ENCODE measurements at places on chromosomes 12 and 14.
A peak's percentile ranks its signal among the peaks of the same experiment; 100 is the strongest.

- DNase-seq = no peak
Observed at GRCh38 chr14:95984206-95984605, 55.0 kb upstream of the C14orf132 start.

GRCh38 chr14:29419736-29420135, 507.9 kb downstream of the PRKD1 start:
- DNase-seq = no peak

- DNase-seq = no peak
Observed at GRCh38 chr12:41510470-41510869, 322.4 kb downstream of the PDZRN4 start.

- no peak for DNase-seq
Observed at GRCh38 chr12:52210925-52211650, 19.3 kb upstream of the KRT80 start.

DNA sequence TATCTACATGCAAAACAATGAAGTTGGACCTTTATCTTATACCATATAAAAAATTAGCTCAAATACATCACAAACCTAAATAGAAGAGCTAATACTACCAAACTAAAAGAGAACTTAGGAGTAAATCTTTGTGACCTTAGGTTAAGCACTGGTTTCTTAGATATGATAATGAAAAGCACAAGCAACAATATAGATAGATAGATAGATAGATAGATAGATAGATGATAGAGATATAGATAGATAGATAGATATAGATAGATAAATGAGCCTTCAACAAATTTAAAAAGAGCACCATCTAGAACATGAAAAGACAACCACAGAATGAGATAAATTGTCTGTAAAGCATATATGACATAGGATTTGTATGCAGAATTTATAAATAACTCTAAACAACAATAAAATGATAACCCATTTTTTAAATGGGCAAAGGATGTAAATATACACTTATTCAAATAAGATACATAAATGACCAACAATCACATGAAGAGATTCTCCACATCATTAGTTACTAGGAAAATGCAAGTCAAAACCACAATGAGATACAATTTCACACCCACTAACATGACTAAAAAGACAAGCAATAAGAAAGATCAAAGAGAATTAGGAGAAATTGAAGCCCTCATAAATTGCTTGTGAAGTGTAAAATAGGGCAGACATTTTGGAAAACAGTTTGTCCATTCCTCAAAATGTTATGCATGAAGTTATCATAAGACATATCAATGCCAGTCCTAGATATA, 293.7 kb downstream of the BTG1 start:
- DNase-seq = peak; percentile 57

- no peak for DNase-seq
Observed at GRCh38 chr12:104339663-104340062, 36.1 kb downstream of the EID3 start.

- DNase-seq = no peak
Observed at GRCh38 chr12:5904441-5904840, 40.6 kb downstream of the ANO2 start.

GRCh38 chr14:92513966-92514843, 624 bp downstream of the RIN3 start:
- peak; percentile 47 for DNase-seq

DNA sequence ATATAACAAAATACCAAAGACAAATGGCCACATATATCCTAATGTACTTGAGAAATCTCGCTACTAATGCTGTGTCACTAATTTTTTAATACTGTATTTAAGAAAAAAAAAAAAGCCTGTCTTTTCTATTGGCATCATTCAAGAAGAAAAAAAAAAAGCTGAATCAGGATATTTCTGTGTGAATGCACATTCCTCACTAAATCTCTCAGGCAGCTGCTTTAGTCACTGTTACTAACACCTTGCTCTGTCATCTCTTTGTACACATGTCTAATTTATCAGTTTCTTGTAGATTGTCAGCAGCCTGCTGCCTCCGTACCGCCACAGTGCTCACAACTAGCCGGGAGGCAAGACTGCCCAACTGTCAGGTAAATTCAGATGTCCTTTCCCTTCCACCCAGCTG, 32.0 kb upstream of the FGD4 start:
- no peak for DNase-seq

- DNase-seq = peak; percentile 50
Observed at GRCh38 chr12:94133964-94134795, 14.2 kb upstream of the PLXNC1 start.

- no peak for DNase-seq
Observed at GRCh38 chr14:73567358-73567757, 1.7 kb upstream of the ACOT2 start.

- no peak for DNase-seq
Observed at GRCh38 chr12:123954647-123955350, 17.8 kb downstream of the CCDC92 start.

GRCh38 chr12:14959916-14960496, 1.4 kb downstream of the ARHGDIB start:
- no peak for DNase-seq

- DNase-seq = no peak
Observed at GRCh38 chr14:93059260-93059659, 56.5 kb downstream of the ITPK1 start.

DNA sequence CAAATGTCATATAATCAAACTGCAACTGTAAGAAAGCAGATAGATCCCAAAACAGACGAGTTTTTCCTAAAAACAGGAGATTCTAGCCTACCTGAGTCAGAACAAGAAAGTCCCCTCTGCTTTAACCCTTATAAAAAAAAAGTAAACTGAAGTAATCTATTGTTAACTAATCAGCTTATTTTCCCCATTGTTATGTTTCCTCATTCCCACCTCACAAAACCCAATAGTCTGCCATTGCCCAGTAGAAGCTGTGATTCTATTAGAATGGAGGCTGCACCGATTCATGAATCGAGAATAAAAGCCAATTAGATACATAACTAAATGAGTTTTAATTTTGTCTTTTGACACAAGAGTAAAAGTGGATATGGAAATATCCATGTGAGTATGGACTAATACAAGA, 115.4 kb downstream of the MED13L start:
- DNase-seq = no peak

- DNase-seq = no peak
Observed at GRCh38 chr12:123836292-123836691, 74.2 kb downstream of the DNAH10 start.

GRCh38 chr12:106019144-106019543, 119.6 kb downstream of the NUAK1 start:
- DNase-seq = no peak

DNA sequence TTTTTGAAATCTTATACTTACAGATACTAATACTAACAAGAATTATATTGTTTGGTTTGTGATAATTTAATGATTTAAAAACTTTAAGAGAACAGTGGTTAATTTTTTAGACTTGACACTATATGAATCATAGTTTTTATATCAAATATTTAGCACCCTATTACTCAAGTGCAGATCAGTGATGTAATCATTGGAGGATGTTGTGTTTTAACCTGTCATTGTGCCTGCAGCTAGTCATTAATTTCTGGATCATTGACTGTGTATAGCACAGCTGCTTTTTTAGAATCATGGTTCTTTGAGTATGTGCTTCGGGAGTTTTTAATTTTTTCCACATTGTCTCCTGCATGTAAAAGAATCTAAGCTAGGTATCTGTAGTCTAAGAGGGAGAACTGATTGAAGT, 17.3 kb downstream of the ARID4A start:
- DNase-seq = no peak

DNA sequence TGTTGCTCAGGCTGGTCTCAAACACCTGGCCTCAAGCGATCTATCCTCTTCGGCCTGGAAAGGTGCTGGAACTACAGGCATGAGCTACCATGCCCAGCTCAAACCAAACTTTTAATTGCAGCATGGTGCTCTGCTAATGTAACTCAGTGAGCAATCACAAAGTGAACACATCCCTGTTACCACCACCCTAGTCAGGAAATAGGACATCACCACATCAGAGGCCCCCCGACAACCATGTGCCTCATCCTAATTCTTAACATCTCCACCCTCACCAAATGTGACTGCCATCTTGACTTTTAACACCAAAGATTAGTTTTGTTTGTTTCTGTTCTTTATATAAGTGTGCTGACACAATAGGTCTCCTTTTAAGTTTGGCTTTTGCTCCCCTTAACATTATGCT, 22.8 kb upstream of the SDR39U1 start:
- no peak for DNase-seq

DNA sequence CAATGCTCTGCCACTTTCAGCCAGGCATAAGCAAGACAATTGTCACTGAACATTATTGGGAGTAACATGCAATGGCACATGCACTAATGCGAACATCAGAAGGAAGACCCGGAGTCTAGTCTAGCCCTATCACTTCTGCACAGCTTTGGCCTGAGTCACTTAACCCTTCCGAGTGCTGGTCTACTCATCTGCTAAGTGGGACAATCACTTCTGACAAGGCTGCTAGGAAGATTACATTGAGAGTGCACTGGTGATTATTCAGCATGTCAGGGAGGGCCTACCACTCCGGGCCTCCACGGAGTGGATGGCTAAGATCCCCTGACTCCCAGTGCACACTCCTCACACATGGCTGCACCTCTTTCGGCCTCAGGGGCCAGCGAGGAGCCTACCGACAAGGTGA, 240.9 kb downstream of the DPF3 start:
- no peak for DNase-seq

DNA sequence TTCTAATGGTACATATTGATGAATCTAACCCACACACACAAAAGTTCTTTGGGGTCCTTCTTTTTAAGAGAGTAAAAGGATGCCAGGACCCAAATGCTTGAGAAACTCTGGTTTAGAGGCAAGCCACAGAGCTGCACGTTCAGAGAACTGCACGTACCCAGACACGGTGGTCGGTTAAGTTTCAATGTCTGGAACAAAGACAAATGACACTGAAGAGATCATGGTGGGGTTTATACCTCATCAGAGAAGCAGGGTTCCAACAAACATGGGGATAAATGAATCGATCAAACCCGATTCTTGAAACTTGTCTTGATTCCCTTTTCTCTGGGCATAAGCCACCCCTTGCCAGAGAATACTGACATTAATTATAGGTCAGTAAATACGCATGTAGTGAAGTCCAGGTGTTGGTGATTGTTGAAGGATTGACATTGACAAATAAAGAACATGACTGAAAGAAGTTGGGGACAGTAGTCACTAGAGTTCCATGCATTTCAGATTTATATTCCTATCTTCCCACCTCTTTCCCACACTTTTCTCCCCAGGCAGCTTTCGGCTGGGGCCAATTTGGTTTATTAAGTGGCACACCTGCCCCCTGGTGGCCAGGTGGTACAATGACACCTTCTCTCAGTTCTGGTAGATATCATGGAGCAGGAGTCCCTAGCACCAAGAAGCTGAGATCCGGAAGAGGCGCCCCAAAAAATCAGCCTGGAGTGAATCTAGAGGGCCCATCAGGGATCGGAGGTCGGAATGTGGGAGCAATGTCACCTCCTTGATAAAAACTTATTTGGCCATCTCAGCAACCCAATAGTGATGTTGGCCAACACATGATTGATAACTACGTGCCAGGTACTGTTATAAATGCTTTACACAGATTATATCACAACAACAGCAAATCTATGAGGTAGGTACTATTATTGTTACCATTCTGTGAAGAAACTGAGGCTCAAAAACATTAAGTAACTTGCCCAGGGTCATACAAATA, 17.8 kb upstream of the HDAC7 start:
- peak; percentile 69 for DNase-seq

DNA sequence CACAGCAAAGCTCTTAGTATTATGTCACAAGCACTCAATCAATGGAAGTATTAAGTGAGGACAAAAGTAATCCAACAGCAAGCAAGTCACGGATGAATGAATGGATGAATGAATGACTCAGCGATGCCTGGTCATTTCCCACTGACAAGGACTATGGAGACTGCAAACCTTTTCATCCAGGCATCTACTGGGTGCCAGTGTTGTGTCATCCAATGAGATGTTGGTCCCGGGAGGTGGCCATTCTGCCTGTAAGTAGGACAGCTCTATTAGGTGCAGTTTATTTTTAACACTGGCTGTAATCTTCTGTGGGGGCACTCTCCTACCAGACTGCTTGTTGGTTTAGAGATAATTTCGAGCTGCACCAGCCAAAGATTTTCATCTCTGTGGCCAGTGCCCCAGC, 39.4 kb downstream of the STAB2 start:
- no peak for DNase-seq

DNA sequence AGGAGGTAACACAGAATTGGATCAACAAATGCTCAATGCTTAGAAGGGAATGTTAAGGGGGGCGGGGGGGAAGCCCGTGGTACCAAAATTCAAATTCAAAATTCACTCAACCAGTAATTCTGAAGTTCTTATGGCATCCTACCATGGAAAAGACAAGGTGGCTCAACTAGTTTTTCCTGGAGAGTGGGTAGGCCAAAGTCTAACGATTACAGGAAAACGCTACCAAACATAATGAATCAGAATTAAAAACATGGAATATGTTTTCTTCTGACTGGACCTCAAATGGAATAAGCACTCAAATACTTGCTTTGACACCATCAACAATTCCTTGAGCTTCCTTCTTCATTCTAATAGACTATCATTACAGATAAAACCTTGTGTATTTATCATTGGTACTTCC, 2.3 kb downstream of the NACA start:
- DNase-seq = no peak

GRCh38 chr12:6226002-6226678, 25.9 kb downstream of the CD9 start:
- DNase-seq = no peak

- DNase-seq = no peak
Observed at GRCh38 chr14:49961270-49962222, 68.7 kb downstream of the ARF6 start.

GRCh38 chr12:16094437-16094836, 183.0 kb downstream of the SLC15A5 start:
- DNase-seq = no peak

DNA sequence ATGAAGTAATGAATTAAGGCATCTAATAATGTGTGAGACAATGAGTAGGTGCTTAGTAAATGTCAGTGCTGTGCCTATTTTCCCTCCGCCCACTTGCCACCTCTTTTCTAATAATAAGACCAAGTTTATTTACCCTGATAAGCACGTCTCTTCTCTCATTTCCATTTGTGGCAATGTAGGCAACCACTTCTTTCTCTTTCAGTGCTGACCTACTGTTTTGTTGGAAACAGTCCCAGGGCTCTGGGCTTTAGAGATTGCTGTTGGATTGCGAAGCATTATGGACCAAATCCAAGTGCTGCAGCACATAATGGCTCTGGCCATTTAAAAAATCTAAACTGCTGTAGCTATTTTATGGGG, 141.3 kb upstream of the PLEKHG7 start:
- DNase-seq = no peak

GRCh38 chr12:14769466-14769968, 33.8 kb downstream of the WBP11 start:
- no peak for DNase-seq

- peak; percentile 83 for DNase-seq
Observed at GRCh38 chr14:74574090-74574433, 38.0 kb downstream of the LTBP2 start.

GRCh38 chr12:92732216-92732615, 29.4 kb downstream of the PLEKHG7 start:
- DNase-seq = no peak

GRCh38 chr14:99123208-99123870, 148.7 kb downstream of the BCL11B start:
- DNase-seq = no peak

- DNase-seq = no peak
Observed at GRCh38 chr12:13293096-13293495, 96.6 kb downstream of the EMP1 start.

GRCh38 chr12:16437281-16437816, 89.9 kb downstream of the MGST1 start:
- no peak for DNase-seq

- no peak for DNase-seq
Observed at GRCh38 chr14:42862114-42862513, 1255.4 kb downstream of the LRFN5 start.
